ENCODE measurements at places on chromosomes 11 and 22.
A peak's percentile ranks its signal among the peaks of the same experiment; 100 is the strongest.

- DNase-seq = no peak
These were observed 17.1 kb downstream of the APOL4 start for GRCh38 chr22:36184433-36185025.

DNA sequence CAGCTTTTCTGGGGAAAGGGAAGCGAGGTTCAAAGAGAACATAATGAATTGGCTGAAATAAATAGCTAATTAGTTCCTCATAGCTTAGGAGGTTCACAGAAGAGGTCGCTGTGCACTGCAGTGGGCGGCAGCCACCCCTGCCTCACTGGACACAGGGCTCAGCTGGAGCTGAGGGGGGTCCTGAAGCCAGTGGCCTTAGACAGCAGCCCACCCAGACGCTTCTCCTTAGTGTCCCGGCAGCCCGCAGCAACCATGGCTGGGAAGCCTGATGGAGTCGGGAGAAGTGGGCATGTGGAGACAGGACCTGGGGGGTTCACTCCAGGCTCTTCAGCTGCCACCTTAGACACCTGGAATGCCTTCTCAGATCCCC is 75.4 kb downstream of the TRIM29 start:
- no peak for DNase-seq

GRCh38 chr11:127873478-127873877 is 713.9 kb downstream of the ETS1 start:
- DNase-seq = no peak

DNA sequence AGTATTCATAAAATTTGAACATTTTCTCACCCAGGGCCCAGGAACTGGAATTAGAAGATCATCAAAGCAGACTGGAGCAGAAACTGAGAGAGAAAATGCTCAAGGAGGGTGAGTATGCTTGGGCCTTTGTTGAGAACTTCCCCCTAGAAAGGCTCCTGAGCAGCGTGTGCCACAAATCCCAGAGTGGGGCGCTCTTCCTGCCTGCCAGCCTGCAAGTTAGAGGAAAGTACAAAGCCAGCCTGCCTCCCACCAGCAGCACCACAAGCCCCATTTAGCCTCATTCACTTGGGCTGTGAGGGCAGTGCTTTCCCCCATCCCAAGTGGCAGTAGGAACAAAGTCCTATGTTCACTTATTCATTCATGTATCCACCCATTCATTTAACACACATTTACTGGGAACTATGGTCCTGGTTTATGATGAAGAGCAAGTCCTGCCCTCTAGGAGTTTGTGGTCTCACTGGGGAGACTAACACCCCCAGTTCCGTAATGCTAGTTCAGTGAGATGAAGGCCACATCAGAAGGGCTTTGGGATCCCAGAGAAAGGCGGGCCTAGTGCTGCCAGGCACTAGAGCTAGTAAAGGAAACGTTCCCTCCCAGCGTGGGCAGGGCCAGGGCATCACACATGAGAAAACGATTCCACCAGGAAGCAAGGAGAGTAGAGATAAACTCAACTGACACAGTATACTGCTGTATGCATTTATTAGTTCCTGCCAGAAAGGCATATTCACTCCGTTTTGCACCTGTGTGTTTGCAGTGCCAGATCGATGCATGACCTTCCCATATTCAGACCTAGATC is 22.4 kb upstream of the PARVA start:
- no peak for DNase-seq

DNA sequence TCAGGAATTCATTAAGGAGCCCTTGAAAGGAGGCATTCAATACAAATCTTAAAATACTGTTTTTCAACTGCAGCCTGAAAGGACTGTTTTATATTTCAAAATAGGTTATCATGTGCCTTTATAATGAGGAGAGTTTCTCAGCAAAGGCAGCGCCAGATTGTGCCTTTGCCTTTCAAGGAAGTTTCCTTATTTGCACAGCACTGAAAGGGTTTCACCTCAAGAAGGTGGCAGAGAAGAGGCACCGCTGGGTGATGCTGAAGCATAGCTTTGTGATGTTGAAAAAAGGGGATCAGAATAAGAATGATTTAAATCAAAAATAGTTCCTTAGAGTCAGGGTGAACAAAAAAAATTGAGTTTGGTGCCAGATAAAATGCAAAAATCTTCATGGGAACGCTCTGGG is 601.0 kb upstream of the KIRREL3 start:
- DNase-seq = no peak

GRCh38 chr11:135069890-135070289 is 657.8 kb upstream of the B3GAT1 start:
- no peak for DNase-seq

DNA sequence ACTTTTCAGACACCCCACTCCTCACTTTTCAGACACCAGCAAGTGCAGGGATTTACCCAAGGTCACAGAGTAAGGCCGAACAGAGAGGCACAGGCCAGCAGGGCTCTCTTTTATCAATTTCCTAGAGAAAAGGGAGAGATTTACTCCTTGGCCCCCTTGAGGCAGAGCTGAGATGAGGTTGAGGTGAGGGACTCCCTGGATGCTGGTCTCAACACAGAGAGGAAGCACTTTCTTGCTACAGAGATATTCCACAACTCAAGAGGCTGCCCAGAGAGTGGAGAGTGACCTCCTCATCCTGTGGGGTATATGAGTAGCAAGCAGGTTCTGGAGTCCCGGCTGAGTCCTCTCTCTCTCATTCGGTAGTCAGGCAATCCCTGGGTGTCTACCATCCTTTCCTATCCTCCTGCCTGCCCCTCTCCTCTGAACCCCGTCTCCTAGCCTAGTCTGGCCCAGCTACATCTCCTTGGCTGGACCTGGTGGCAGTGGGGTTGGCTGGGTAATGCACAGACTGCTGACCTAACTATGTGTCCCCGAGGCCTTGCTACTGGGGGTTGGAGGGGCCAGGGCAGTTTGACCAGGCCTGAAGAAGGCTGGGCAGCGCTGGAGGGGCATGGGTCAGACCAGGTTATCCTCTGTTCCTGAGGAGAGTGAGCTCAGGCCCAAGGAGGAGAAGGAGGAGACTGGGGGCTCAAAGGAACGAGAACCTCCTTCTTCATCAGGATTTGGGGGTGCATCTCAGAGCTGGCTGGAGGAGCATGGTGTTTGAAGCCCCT is 1.8 kb upstream of the ARHGEF17 start:
- DNase-seq = no peak

GRCh38 chr11:113884361-113884836 is 9.0 kb upstream of the USP28 start:
- no peak for DNase-seq

DNA sequence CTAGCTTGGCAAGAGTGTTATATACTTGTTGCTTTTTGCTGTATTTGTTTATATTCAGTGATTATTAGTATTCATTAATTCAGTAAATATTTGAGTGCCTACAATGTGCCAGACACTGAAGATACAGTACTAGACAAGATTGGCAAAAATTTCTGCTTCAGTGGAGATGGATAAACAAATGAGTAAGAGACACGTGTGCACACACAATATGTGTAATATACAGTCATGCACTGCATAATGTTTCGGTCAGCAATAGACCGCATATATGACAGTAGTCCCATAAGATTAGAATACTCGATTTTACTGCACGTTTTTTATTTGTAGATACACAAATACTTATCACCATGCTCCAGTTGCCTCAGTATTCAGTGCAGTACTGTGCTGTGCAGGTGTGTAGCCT is 104.9 kb upstream of the GAL start:
- DNase-seq = no peak

DNA sequence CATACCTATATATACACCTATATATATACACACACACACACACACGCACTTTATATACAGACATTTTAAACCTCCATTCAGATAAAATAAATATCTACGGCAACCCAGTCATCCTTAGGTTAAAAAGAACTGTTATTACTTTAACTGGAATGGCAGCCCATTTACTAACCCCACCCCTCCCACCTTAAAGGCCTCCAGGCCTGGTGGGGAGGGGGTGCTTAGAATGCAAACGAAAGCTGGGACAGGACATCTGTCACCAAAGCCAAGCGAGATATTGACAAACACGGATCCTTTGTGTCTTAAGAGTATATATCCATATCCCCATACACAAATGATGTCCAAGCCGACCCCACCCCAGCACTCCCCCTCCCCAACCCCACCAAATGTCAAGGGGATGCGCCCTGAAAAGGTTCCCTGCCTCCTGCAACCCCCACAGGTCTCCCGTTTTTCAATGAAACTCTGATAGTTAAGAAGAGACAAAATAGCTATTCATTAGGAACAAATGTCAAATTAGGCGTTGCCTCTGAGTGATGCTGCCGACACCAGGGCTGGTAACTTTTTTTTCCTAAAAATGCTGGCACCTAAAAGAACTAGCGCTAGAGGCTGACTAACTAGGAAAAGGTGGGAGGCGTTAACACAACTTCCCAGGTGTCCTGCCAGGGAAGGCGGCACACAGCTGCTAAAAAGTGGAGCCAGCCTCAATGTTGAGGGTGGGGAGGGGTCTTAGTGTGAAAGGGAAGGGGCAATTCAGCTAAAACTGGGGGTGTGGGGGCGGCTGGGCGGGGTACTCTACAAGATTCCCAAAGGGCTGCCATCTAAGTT is 5.6 kb downstream of the MN1 start:
- no peak for DNase-seq

DNA sequence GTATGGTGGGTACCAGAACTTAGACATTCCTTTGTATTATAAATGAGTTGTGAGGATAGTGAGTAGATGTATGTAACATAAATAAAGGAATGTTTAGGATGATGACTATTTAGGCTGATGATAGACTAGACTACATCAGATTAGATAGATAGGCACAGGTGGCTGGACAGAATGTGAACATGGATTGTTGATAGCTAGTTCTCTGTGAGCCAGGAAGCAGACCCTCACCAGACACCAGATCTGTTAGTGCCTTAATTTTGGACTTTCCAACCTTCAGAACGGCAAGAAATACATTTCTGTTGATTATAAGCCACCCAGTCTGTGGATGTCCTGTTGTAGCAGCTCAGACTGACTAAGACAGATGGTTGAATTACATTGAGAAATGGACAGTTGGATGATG is 99.4 kb downstream of the SWAP70 start:
- DNase-seq = no peak

DNA sequence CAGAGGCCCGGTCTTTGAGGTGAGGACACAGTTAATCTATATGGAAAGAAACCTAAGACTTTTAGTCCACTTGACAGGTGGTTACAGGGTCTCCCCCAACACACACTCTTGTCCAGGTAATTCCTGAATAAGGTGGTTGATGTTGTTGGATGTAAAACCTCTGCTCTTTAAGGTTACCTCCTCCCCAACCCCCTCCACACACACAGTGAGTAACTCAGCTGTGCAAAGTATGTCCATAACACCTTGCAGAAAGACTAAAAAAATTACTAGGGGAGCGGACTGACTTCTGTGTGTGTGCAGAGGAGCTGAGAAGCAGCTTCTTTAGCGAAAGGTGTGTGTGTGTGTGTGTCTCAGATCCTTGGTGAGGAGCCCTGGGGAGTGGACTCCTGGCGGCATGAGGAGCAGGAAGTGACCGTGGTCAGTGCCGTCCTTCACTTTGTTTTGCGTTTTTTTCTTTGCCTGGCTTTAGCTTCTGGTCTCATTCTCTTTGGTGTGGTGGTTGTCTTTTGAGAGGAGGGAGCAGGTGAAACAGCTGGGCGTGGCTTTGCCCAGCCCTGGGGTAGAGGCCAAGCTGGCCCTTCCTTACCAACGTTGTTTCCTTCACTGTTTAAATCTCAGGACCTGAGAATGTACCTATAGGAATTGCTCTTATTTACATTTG is 1.7 kb downstream of the ZBED4 start:
- no peak for DNase-seq

DNA sequence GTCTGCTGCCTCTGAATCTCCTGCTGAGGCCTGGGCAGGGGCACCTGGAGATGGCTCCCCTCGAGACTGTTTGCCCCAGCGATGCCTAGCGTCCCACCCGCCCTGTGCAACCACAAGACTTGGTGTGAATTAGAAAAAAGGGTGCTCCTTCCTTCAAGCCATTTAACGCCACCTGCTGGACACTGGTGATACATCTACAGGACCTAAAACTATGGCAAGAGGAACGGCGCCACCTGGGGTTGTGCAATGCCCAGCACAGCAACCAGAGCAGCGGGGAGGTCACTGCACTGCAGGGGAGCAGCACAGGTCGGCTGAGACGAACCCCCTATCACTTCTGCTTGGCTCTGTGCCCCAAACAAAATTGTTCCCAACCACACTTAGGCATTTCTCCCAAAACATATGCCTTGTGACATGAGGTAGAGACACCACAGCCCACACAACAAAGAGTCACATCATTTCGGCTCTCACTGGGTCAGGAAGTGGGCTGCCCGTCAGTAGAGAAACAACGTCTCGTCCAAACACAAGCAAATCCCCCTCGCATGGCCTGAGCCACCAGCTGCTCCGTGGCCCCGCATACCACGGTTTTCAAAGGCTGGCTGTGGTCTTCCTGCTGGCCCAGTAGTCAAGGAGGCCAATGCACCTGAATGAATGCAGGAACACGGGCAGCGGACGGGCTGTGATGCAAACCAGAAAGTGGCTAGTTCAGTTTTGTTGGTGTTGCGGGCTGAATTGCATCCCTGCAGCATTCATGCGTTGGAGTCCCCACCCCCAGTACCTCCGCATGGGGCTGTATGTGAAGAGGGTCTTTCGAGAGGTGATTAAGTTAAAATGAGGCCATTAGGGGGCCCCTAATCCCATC is 171.9 kb downstream of the SHANK2 start:
- DNase-seq = peak; percentile 65

DNA sequence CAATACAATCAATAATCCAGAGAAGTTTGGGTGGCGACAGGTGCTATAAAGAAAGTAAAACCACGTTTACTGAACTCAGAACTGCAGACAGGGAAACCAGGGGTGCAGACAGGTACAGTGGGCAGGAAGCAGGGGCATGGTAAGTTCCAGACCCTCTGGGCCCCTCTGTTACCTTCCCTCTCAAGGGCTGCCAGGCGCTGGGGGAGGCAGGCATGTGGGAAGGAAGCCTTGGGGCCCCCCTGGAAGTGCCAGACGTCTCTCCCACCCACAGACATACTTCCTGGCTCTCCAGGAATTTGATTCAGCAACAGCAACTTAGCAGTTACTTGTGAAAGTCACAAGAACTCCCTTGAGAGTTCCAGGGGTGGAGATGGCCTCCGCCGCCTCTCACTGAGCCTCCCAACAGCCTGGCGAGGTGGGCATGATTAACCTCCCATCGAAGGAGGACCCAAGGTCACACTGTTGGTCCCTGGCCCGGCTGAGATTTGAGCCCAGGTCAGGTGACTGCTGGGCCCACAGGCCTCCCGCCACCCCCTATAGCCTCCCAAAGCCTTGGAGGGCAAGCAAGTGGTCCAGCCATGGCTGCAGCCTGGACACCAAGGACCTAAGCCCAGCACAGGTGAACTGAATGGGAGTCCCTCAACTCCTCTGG is 14.1 kb upstream of the TSKU start:
- DNase-seq = no peak

GRCh38 chr11:62556875-62557631 is 10.4 kb upstream of the AHNAK start:
- DNase-seq = peak; percentile 66
